ENCODE measurements at places on chromosomes 11 and 22. TPM values are rescaled to one million over a fixed set of nuclear protein-coding genes. Genes with fewer than 3 reads are reported as not detected.

Gene SBF2
- total RNA-seq: 41.8 TPM

Gene AGBL2
- total RNA-seq: 0.83 TPM

Gene CD3D
- total RNA-seq: not detected

Gene RAG2
- not detected for total RNA-seq
